G401 (cell line): ENCODE measurements at places on chromosomes 3 and 15.
A peak's percentile ranks its signal among the peaks of the same experiment; 100 is the strongest.

DNA sequence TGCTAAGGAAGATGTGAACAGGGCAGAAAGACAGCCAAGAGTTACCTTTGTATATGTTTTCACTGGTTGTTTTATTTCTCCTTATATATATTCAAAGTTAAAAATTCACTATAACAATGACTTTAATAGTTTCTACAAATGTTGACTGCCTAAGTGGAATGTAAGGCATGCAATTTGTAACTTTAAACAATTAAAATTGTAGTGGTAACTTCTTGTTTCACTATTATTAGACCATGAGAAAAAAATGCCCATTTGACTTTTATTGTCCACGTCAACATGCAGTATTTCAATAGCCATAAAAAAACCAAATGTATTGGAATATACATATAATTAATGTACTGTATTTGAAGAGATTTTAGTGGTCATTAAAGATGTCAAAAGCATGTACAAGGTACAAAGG, 340.7 kb upstream of the CBLB start:
- no peak for DNase-seq

DNA sequence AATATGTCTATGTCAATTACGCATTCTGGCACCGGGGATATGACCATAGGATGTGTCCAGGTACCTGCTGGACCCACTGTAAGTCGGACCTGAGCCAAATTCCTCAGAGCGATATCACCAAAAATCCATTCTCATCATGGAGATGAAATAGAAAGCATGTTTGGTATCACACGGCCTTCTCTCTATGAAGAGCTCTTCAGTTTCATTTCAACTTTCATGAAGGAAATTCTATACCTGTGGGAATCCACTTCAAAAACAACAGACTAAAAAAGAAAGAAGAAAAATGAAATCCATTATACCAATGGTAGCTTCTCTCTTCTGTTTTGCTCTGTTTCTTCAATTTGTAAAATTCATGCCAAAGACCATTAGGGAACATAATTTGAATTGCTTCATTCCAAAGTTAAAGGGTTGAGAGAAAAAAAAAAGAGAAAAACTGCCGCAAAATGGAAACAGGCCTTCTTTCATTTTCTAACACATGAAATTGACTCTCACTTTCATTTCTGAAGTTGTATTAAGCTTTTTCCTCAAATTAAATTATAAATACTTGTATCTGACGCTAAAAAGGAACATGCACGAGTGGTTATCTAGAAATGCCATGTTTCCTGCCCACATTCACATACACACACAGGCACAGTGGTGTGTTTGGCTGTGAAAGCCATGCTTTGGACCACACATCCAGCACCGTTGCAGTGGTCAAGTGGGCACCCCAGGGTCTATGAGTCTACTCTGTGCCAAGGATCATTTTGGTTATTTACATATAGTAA, 46.9 kb upstream of the DIPK2A start:
- no peak for DNase-seq

DNA sequence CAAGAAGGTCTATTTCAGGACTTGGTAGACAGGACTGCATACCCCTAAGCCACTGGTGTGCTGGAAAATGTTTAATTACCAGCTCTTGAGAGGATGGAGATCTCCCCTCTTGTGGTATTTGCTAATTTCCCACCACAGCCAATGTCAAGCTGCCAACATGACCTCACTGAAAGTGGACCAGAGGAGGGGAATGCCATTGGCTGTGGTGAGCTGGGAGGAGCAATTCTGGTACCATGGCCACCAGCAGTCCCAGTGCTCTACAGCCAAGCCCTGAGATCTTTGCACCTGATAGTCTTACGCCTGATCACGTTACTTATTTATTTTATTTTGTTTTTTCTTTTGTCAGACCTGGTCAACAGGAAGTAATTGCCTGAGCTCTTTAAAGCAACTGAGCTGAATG, 82.5 kb upstream of the BCL6 start:
- DNase-seq, result no peak

DNA sequence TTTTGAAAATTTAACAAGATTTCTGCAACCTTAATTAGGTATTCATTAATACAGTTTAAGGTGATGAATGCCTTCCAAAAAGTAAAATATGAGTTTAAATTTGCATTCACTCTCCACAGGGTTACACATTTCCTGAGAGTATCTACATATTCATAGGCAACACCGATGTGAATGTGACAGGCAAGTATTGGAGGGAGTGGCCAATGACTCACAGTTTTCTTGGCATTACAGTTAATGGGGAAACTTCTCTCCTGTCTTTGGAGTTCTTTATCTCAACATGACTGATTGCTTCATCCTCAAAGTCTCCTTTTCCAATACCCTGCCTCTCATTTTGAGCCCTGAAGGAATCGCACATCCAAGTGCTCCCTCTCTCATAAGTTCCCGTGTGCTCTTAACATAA, 181.9 kb upstream of the CHL1 start:
- DNase-seq, result no peak

DNA sequence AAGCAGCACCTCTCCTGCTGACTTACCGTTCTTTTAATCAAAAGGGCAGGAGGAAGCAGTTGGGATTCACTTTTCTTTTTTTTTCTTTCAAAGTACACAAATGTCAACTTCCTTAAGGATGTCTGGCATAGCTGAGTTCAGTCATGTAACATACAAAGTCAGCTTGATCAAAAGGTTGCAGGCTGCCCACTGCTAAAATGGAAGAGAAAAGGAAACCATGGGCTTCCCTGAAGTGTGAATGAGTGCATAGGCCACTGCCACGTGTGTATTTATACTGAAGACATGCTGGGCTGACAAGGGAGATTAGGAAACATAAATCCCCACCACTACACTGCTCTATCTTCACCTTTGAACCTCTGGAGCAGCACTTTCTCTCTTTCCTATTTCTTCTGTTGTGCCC, 312.5 kb downstream of the TIGIT start:
- DNase-seq, result no peak

GRCh38 chr3:153980252-153980590, 141.0 kb upstream of the ARHGEF26 start:
- DNase-seq, result no peak

- DNase-seq, result no peak
These were observed 42.9 kb downstream of the TBC1D2B start for GRCh38 chr15:78034495-78035191.

DNA sequence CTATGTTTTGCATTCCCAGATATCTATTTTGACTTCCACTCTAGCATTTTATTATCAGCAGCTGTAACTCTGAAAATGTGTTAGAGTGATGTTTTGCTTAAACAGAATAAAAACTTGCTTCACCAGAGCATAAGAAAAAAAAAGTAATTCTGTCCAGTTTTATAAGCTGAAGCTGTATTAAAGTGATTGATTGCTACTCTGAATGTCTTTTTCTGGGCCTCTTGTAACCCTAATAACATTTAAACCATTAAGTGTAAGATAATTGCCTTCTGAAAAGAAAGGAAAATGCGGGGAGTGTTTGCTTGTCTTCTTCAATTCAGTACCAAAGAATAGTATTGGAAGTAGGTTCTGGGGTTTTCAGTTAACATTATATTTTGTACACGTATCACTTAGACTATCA, 57.9 kb upstream of the UBE2E1 start:
- no peak for DNase-seq

DNA sequence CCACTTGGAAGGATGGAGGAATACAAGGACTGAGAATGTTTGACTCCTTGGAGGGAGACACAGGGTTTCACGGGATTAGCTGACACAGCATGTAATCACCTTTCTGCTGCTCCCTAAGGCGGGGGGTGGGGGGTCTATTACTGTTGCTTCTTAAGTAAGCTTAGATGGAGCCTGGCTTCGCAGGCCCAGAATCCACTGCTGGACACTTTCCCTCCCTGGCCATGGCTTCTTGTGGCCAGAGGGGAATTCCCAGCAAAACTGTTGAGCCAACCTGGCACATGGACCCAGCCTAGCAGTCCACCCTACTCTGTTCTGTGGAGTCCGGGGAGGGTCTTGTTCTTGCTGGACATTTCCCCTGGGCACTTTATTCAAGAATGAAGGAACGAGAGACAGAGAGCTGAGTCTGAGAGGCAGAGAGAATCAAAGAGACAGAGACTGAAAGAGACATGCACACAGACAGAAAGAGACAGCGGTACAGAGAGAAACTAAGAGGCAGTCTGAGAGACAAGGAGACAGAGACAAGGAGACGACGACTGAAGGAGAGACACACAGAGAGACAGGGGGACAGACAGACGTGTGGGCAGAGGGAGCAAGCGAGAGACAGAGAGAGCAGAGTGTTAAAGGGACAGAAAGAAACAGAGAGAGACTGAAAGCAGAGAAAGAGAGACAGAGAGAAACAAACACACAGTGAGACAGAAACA, 55.6 kb upstream of the DLG1 start:
- no peak for DNase-seq

GRCh38 chr3:39910135-39910534, 100.7 kb downstream of the MYRIP start:
- DNase-seq, result no peak

DNA sequence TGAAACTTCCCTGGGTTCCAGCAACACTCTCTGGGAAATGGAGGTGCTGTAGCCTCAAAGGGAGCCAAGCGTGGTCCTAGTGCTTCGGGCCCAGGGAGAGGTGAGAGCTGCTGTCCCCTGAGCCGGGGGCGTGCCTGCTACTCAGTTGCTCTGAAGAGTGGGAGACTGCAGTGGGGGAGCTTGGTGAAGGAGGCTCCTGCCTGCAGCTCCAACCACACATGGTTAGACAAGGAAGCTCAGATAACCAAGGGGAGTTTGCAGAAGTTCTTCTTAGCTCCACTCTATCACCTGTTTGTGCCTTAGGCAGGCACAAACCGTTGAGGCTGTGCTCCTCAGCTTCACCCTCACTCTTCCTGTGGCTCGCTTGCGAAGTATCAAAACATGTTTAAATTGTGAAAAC, 53.6 kb upstream of the TRPM1 start:
- no peak for DNase-seq

- DNase-seq, result no peak
These were observed 185.2 kb downstream of the GHSR start for GRCh38 chr3:172262991-172263608.

GRCh38 chr3:23202921-23203707, at the start of gene UBE2E2:
UBE2E2 (plus strand) TSS chr3:23203327.
- peak; percentile 66 for DNase-seq

DNA sequence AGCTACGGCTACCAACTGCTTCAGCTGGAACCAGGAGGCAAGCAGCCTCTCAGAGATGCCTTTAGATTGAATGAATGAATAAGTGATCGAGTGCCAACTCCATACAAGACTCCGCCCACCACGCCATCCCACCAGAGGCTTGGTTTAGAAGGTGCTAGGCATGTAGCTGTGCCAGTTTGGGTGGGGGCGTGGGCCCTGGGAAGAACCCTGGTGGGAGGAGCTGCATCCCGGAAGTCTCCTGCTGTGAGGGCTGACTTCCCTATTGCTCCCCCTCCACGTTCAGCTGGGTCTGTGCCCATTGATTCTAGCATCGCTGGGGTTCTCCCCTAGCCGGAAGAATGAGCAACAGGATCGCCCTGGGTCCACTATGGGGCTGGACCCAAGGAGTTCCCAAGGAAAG, 20.9 kb downstream of the LINGO1 start:
- DNase-seq, result no peak

- no peak for DNase-seq
These were observed 82.6 kb downstream of the RPLP1 start for GRCh38 chr15:69535101-69535638.

DNA sequence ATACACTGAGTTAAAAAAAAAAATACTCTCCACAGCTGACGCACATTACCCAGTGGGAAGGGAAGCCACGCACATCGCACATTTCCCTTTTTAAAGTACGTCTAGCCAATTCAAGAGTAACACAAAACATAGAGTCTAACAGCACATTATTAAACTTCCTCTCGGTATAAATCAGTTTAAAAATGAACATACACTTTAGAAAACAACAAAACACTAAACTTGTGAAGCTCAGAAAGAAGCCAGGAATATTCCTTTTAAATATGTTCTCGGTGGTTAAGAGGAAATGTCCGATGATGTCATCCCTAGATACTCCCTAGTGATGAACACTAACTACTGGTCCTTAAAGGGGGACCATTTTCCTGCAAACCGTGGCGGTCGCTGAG, 721 bp downstream of the MYEF2 start:
- peak; percentile 76 for DNase-seq

GRCh38 chr15:92819278-92820235, 80.6 kb upstream of the CHD2 start:
- peak; percentile 73 for DNase-seq

GRCh38 chr15:39874890-39875549, 45.0 kb downstream of the GPR176 start:
- DNase-seq, result peak; percentile 31

- no peak for DNase-seq
These were observed 9.4 kb downstream of the ANO10 start for GRCh38 chr3:43612419-43612818.

GRCh38 chr15:38883987-38884386, 319.4 kb upstream of the RASGRP1 start:
- DNase-seq, result peak; percentile 75

GRCh38 chr15:48858401-48858800, 19.5 kb upstream of the EID1 start:
- no peak for DNase-seq

GRCh38 chr15:59373215-59373614, 544 bp upstream of the MYO1E start:
- no peak for DNase-seq

DNA sequence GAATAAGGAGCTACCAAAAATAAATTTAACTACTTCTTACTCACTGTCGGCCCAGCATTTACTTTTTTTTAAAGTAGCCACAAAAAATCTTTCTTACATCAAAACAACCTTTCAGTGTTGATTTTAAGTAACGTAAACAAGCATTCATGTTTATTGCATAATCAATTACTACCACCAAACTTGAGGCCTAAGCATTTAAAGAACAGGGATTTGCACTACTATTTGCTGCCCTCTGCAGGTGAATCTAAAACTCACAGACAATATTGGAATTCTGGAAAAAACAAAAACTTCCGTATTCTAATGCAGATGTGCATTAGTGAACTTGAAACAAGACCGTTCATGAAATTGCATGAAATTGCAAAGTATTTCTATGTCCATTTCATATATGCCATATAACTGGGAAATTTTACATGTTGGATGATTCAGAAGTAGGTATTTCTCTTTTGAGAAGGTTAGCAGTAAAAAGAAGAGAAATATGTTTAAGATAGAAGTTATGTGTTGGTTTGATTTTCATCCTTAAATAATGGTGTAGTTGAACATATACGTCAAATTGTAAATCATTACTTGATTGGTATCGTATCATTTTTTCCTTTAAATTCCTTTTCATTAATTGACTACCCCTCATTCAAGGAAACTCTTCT, 55.6 kb downstream of the CGGBP1 start:
- peak; percentile 22 for DNase-seq
